Right cardiac atrium (tissue), 5 donors: ENCODE measurements at places on chromosomes 12 and 14. TPM values are rescaled to one million over a fixed set of nuclear protein-coding genes. Genes with fewer than 3 reads are reported as not detected.

The CCDC175 gene
- polyA plus RNA-seq: not detected

The LRP6 gene
- polyA plus RNA-seq: 4.0 TPM

The PPP4R3A gene
- polyA plus RNA-seq: 42.4 TPM

The SLC2A14 gene
- polyA plus RNA-seq: not detected

The OTOGL gene
- 8.1 TPM for polyA plus RNA-seq

The FBLN5 gene
- polyA plus RNA-seq: 122 TPM

The C3AR1 gene
- polyA plus RNA-seq: 2.4 TPM

The PROX2 gene
- polyA plus RNA-seq: not detected

The IKZF4 gene
- 2.7 TPM for polyA plus RNA-seq

The PTPRO gene
- polyA plus RNA-seq: 0.20 TPM

The NGB gene
- not detected for polyA plus RNA-seq

GRCh38 chr14:37413504-37414003 is 181.5 kb downstream of the FOXA1 start:
- DNase-seq: no peak

- DNase-seq: no peak
Observed at GRCh38 chr12:113208041-113208934, 13.0 kb upstream of the TPCN1 start.

- DNase-seq: no peak
Observed at GRCh38 chr14:76643887-76644286, 117.4 kb upstream of the VASH1 start.

GRCh38 chr12:108315486-108316105 is 23.5 kb downstream of the CMKLR1 start:
- no peak for DNase-seq

DNA sequence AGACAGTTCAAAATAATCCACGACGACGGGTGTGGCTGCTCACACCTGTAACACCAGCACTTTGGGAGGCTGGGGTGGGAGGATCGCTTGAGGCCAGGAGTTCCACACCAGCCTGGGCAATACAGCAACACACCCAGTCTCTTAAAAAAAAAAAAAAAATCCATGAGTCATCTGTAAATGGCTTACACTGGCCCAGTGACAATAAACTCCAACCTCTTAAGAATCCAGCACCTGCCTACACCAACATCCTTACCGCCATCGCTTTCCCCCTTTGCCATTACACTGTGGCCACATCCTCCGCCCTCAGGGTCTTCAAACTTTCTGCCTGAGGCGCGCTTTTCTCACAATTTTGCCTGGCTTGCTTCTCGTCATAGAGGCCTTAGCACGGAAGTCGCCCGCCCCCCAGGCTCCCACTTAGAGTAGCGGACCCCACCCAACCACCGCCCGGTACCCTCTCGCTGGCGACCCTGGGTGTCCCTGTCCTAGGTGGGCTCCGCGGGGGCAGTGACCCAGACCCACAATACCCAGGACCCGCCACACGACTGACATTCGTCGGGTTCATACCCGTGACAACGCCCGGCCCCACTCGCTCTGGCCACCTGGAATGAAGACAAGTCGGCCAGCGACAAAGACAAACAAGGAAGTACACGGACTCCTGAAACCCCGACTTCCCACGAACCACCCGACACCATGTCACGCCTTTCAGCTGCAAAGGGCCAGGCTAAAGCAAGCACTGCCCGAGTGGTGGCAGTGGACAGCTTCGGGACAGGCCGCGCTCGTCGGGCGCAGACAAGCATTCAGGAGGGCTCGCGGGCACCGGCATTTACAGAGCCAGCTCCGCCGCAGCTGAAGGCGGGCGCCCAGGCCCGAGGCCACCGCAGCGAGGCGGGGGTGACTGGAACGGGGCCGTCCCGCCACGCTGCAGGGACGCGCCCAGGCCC is 636 bp downstream of the GOLGA3 start:
- DNase-seq: peak; percentile 69

DNA sequence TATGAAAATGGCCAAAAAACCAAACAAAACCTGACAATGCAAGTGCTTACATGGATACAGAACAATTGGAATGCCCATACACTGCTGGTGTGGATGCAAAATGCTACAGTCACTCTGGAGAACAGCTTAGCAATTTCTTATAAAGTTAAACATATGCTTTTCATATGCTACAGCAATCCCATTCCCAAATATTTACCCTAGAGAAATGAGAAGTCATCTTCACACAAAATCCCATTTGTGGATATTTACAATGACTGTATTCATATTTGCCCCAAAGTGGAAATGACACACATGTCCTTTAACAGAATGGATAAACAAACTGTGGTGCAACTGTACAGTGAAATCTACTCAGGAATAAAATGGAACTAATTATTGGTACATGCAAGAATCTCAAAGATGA is 20.4 kb downstream of the SAV1 start:
- no peak for DNase-seq

DNA sequence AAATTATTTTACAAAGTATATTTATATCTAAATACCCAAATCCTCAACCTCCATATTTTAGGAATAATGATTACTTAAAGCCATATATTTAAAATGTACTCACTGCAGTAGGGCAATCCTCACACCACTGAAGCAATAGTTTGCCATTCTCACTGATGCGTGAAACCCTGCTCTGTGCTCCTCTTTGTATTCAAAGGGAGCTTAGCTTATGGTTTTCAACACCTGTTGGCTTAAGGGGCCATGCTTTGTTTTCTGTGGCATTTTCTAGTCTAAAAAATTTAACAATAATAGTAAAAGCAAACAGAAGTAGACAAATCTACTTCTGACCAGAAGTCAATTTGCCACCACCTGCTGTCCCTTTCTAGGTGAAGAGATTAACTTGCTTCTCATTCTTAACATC is 294.6 kb downstream of the FLRT2 start:
- DNase-seq: no peak

DNA sequence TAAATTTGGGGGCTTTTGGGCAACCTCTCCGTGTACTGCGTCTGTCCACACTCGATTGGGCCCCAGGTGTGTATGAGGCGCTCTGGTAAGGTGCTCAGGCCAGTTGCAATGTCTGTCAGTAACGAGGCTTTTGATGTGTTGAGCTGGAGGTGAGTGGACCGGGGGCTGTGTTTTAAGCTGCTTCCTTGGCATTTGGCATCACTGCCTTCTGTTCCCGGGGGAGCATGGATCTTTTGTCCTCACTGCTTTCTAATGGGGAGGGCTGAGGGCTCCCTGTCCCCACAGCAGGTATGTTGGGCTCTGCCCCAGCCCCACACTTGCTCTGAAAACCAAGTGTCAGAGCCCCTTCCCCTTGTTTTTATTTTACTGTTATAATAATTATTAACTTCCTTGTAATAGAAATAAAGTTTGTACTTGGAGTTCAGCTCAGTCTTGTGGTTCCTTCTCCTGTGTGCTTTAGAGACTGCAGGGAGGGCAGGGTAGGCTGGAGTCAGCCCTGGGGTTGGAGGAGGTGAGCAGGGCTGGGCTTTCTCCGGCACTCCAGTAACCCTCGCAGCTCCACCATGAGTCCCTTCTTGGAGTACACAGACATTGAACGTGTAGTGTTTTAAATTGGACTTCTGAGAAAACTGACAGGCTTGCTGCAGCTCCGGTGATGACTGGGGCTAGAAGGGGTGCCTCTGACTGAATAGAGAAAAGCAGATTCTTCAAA is 28.0 kb downstream of the TRAFD1 start:
- no peak for DNase-seq

- peak; percentile 86 for DNase-seq
Observed at GRCh38 chr12:108833757-108834472, 23.5 kb downstream of the SSH1 start.

DNA sequence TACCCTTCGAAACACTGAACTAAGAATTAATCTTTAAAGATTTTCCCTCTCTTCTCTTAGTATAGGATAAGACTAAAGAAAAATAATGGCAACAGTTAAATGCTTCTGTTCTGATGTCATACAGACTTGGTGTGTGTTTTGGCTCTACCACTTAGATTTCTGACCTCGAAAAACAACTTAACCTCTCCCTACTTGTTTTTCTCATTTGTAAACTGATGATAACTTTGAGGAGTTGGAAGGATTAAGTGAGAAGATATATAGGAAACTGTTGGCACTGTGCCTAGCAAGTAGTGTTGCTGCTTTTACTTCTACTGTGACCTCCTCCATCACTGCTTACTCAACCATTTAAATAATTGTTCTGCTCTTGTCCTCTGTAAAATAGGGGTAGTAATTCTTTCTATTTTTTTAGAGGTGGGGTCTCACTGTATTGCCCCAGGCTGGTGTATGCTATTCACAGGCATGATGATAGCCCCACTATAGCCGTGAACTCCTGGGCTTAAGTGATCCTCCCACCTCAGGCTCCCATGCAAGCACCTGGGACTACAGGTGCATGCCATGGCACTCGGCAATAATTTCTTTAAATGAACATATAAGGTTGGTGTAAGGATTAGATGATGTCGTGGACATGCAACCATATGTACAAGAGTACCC is 22.4 kb downstream of the PALS1 start:
- DNase-seq: no peak

GRCh38 chr12:24993793-24994192 is 44.9 kb upstream of the BCAT1 start:
- DNase-seq: no peak

- DNase-seq: peak; percentile 87
Observed at GRCh38 chr12:121536899-121537813, 43.7 kb downstream of the KDM2B start.

DNA sequence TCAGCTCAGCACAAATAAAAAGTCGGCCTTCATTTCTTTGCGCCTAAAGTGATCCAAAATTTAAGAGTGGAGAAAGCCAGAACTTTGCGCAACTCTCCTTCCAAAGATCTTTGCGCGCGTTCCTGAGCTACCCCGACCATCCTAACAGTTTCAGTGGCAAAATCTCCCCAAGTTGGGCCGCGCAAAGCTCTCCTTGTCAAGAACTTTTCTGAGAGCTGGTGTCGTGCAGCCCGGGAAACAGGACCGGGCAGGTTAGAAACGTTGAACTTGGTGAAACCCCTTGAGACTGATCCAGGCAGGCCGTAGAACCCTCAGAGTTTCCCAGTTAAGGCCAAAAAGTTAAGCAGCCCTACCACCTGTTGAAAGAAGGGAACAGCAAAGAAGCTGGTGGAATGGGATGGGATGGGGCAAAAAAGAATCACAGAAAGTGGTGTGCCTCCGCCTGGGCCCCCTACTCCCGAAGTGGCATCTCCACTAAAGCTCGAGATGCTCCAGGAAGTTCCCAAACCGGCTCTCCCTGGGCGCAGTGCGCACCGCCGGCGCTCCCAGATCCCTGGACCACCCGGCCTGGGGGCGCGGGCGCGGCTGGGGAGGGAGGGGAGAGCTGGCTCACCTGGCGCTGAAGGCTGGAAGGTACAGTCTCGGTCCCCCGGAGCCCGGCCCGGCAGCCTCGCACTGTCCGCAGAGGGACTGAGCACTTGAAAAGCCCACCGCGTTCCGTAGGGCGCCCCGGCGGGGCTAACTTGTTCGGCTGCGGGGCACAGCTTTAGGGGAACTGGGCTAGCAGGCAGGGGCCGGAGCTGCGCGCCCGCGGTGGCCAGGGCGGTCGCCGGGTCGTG is 768 bp downstream of the DBX2 start:
- peak; percentile 20 for DNase-seq

- no peak for DNase-seq
Observed at GRCh38 chr12:31819427-31819826, 90.6 kb upstream of the AMN1 start.

- no peak for DNase-seq
Observed at GRCh38 chr14:91996948-91997371, 42.9 kb downstream of the TRIP11 start.

- no peak for DNase-seq
Observed at GRCh38 chr12:74431801-74432200, 105.8 kb upstream of the ATXN7L3B start.

DNA sequence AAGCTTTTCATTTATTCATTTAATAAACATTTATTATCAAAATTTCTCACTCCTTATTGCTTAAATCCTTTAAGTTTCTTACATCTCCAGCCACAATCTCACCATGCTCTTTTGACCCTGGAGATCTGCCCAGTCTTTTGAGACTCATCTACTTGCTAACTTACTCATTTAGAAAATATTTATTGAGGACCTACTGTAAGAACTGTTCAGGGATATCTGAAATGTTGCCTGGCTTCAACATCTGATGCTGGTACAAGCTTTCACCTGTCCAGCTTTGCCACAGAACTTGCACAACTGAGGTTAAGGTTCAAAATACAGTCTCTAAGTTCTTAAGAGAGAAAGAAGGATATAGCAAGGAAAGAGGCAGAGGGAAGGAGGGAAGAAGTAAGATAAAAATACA is 17.5 kb upstream of the GXYLT1 start:
- no peak for DNase-seq

GRCh38 chr12:30748147-30748546 is 6.6 kb downstream of the CAPRIN2 start:
- DNase-seq: no peak

GRCh38 chr12:53948650-53949593 is 5.8 kb upstream of the HOXC12 start:
- DNase-seq: no peak

DNA sequence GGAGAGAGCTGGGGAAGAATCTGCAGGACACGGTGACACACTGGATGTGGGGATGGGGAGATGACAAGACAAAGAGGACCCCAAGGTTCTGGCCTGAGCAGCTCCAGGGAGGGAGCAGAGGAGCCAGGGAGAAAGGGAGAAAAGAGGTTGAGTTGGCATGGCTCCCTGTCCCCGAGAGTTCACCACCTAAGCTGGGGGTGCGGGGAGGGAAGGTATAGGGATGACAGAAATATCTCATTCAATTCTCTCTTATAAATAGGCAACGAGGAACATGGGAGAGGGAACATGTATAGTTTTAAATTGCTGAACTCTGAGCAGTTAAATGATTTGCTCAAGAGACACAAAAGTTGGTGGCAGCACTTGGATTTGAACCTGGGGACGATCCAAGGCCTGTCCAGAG is 85.1 kb downstream of the CMKLR1 start:
- no peak for DNase-seq

DNA sequence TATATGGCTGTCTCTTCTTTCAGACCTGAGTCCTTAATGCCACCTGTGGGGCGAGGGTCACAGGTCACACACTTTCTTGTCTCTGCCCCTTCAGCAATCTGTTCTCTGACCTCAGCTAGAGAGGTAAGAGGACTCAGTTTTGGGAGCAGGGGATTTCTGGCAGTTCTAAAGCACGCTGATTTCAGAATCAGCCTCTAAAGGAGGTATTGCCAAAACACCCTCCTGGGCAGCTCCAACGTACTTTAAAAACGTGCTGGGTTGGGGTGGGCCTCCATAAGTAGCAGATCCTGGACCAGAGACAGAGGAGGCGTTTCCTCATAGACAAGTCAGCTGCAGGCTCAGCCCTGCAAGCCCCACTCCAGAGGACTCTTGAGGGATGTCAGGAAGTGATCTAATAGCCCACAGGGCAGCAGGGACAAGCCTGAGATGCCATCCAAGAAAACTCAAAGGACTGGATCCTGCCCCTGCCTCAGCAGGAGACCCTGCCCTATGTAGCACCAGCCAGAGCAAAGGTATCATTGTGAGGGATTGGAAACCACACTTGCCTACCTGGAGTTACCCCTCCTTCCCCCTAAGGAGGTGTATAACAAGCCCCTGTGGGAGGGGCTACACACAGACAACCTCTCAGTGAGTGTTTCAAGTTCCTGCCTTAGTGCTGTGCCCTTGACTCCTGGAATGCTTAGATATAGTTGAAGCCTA is 8.5 kb downstream of the CTDSP2 start:
- DNase-seq: no peak

GRCh38 chr12:127398016-127398710 is 868.8 kb upstream of the TMEM132C start:
- DNase-seq: no peak

- no peak for DNase-seq
Observed at GRCh38 chr12:72684491-72684890, 412.3 kb downstream of the TRHDE start.
